Pancreas (tissue), 10 donors: ENCODE measurements at places on chromosomes 2 and 18. TPM values are rescaled to one million over a fixed set of nuclear protein-coding genes. Genes with fewer than 3 reads are reported as not detected.
A peak's percentile ranks its signal among the peaks of the same experiment; 100 is the strongest.

DNA sequence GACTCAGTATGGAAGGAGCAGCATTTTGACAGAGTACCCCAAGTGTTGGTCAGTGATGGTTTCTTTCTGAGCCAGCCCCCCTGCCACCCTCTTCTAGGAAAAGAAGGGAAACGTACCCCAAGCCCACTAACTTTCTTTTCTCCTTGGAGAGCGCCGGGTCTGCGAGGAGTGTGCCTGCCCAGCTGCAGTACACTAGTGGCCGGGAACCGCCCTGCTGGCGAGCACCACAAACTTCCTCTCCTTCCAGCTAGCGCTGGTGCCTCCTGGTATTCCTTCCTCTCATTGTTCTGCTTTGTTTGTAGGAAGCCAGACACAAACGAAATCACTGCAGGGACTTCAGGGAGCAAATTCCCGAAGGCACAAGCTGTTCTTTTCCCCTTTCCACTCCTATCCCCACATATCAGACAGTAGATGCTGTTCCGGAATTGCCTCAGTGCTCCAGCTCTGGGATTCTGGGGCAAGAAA lies 1.8 kb downstream of the CCDC85A start:
- no peaks in the 10 kb centered on the region for H3K27me3 ChIP-seq
- DNase-seq: peak; percentile 47

GRCh38 chr2:61210332-61210981 lies 48.5 kb downstream of the C2orf74 start:
- DNase-seq: no peak
- H3K36me3 ChIP-seq: peaks cover 51% of the 10 kb centered on the region
- H3K4me1 ChIP-seq: no peaks in the 10 kb centered on the region
- H3K4me3 ChIP-seq: no peak overlapping the region
- no peaks in the 10 kb centered on the region for H3K27me3 ChIP-seq

GRCh38 chr2:38720613-38721241 lies 30.4 kb downstream of the SRSF7 start:
- no peak overlapping the region for H3K4me3 ChIP-seq
- H3K27ac ChIP-seq: no peak overlapping the region
- DNase-seq: peak; percentile 66

DNA sequence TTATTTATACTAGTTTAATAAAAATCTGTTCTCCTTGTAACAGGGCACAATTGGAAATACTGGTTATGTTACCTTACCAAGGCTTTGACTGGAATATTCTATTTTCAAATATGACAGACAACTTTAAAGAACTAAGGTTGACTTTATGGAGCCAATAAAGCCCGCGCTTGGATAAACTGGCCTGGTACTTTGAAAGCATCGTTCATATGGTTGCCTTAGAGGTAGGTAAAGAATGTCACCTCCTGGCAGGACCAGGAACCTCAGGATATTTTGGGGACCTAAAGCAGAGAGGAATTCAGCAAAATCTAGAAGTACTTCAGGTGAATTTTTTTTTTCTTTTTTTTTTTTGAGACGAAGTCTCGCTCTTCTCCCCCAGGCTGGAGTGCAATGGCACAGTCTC lies 71.2 kb upstream of the CREB1 start:
- no peaks in the 10 kb centered on the region for H3K27me3 ChIP-seq
- DNase-seq: no peak
- H3K4me3 ChIP-seq: no peak overlapping the region
- H3K4me1 ChIP-seq: no peaks in the 10 kb centered on the region
- H3K36me3 ChIP-seq: no peaks in the 10 kb centered on the region
- no peak overlapping the region for H3K27ac ChIP-seq

DNA sequence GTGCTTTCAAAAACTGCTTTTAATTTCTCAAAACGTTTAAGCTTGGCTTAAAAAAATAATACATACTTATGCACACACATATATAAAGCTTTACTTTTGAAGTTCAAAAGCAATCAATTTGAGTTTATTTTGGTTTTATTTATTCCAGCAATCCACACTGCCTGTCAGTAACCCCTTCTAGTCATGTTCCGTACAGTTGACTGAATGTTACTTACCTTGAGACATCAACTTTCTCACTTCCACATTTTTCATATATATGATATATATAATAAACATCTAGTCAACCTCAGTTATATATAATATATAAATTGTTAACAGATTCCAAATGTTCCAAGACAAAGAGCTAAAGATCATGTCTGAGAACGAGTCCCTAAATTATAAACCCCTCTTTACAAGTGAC lies 1137.3 kb upstream of the ZEB2 start:
- H3K27me3 ChIP-seq: no peaks in the 10 kb centered on the region
- DNase-seq: no peak
- no peaks in the 10 kb centered on the region for H3K4me1 ChIP-seq
- no peak overlapping the region for H3K4me3 ChIP-seq
- H3K27ac ChIP-seq: no peak overlapping the region

- no peaks in the 10 kb centered on the region for H3K36me3 ChIP-seq
- no peak overlapping the region for H3K27ac ChIP-seq
- H3K27me3 ChIP-seq: no peaks in the 10 kb centered on the region
- H3K4me1 ChIP-seq: no peaks in the 10 kb centered on the region
- no peak overlapping the region for H3K4me3 ChIP-seq
These were observed 13.8 kb upstream of the SLC25A52 start for GRCh38 chr18:31774477-31774785.

DNA sequence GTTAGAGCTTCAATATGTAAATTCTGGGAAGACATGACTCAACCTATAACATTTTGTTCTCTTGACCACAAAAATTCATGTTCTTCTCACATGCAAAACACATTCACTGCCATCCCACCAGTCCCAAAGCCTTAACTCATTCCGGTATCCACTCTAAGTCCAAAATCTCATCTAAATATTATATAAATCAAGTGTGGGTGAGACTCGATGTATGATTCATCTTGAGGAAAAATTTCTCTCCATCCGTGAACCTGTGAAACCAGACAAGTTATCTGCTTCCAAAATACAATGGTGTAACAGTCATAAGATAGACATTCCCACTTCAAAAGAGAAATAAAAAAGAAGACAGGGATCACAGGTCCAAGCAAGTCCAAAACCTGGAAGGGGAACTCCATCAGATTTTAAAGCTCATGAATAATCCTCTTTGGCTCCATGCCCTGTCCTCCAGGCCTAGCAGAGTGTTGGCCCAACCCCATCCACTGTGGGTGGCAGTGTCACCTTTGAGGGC lies 101.3 kb downstream of the RAD51AP2 start:
- H3K27ac ChIP-seq: no peak overlapping the region
- H3K4me1 ChIP-seq: no peaks in the 10 kb centered on the region
- no peaks in the 10 kb centered on the region for H3K27me3 ChIP-seq
- no peak for DNase-seq
- H3K36me3 ChIP-seq: no peaks in the 10 kb centered on the region

GRCh38 chr2:109292386-109292785 lies 163.4 kb downstream of the SH3RF3 start:
- no peak overlapping the region for H3K4me3 ChIP-seq
- H3K36me3 ChIP-seq: no peaks in the 10 kb centered on the region
- no peaks in the 10 kb centered on the region for H3K4me1 ChIP-seq
- H3K27me3 ChIP-seq: no peaks in the 10 kb centered on the region
- H3K27ac ChIP-seq: no peak overlapping the region

DNA sequence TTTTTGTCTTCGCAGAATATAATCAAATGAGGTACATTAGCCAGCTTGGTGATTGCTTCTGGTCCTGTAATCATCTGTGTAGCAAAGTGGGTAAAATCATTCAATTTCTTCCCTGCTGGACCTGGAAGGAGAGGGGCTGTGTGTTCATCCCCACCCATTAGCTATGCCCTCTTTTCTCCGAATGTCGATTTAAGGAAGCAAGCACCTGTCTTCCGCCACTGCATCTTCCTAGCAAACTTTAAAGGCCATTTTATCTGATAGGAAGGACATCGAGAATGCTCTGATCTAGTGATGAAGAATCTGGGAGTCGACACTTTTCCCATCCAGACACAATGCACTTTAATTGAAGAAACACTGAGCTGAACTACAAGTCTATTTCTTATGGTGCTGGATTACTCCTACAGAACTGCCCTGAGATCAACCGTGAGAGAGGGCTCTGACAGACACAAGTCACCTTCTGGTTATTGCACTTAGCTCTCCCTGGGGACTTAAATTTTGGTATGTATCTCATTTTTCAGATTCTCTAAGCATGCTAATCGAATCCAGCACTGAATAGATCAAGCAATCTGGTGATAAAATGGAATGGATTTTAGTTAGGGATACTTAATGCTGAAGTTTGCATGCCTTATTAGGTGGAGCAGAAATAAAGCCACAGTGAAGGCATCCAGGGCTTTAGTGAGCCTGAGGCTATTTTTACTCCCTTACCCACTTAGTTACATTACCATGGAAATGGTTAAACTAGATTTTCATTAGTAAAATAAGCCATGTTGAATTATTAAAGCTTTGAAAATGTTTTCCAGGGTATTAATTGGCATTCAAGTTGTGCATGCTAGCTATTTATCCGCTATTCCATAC lies 1.3 kb downstream of the NYAP2 start:
- no peaks in the 10 kb centered on the region for H3K36me3 ChIP-seq
- H3K27ac ChIP-seq: no peak overlapping the region
- no peaks in the 10 kb centered on the region for H3K27me3 ChIP-seq
- H3K4me1 ChIP-seq: no peaks in the 10 kb centered on the region

GRCh38 chr2:240462707-240463273 lies 27.3 kb downstream of the GPC1 start:
- no peak overlapping the region for H3K4me3 ChIP-seq
- H3K36me3 ChIP-seq: no peaks in the 10 kb centered on the region
- peak; percentile 1 for DNase-seq
- H3K27me3 ChIP-seq: no peaks in the 10 kb centered on the region
- no peak overlapping the region for H3K27ac ChIP-seq

GRCh38 chr2:232482301-232483238 lies 5.1 kb downstream of the ECEL1 start:
- no peaks in the 10 kb centered on the region for H3K4me1 ChIP-seq
- peaks cover 6% of the 10 kb centered on the region for H3K27me3 ChIP-seq
- no peak overlapping the region for H3K4me3 ChIP-seq
- no peaks in the 10 kb centered on the region for H3K36me3 ChIP-seq
- no peak for DNase-seq

GRCh38 chr18:62832282-62832681 lies 116.9 kb downstream of the PHLPP1 start:
- H3K36me3 ChIP-seq: no peaks in the 10 kb centered on the region
- H3K4me1 ChIP-seq: peaks cover 18% of the 10 kb centered on the region
- H3K27me3 ChIP-seq: no peaks in the 10 kb centered on the region

Gene HDHD2
- 21.7 TPM for total RNA-seq

Gene PPP1R7
- 27.7 TPM for total RNA-seq

Gene TRIM43B
- not detected for total RNA-seq

Gene MLPH
- 15.2 TPM for total RNA-seq

Gene DSC2
- 8.9 TPM for total RNA-seq

Gene DAPL1
- total RNA-seq: 3.5 TPM

Gene SULT1C4
- 5.0 TPM for total RNA-seq

Gene MSH6
- 21.6 TPM for total RNA-seq

Gene RTTN
- total RNA-seq: 7.2 TPM

Gene SERPINB13
- not detected for total RNA-seq
